ENCODE measurements at places on chromosomes 6 and 20.
A peak's percentile ranks its signal among the peaks of the same experiment; 100 is the strongest.

GRCh38 chr6:43963203-43963602 lies 164.0 kb downstream of the MRPL14 start:
- DNase-seq = peak; percentile 52

- DNase-seq = no peak
Observed at GRCh38 chr6:84605298-84605697, 159.1 kb downstream of the TBX18 start.

GRCh38 chr6:170139531-170139930 lies 151.3 kb downstream of the DLL1 start:
- DNase-seq = no peak

DNA sequence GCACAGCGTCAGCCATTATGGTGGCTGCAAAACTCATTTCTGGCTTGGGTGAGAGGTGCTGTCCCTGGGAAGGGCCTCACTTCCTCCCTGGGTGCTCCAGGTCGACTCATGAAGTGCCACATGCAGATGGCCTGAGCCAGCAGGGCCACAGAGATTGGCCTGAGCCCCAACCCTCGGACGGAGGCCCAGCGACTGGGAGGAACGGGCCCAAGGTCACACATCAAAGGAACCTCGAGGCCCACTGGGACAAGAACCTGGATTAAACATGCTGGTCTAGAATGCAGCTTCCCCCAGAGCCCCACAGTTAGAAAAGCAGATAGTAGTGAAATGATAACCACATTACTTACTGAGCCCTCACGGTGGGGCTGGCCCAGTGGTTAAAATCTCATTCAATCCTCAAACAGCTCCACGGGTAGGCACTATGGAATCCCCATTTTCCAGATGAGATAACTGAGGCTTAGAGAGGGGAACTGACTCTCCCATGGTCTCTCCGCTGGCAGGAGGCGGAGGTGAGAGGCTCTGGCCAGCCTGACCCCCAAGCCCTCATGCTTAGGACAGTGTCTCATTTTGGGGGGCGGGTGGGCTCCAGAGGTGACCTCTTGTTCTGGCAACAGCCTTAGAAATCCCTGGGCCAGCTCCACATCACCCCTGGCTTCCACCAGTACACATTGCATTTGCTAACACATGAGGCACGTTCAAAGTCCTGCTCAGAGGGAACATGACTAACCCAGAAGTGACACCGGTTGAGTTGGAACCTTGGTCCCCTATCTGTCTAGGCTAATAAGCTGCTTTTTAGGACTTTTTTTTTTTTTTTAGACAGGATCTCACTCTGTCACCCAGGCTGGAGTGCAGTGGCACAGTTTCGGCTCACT lies 53.0 kb downstream of the SRC start:
- no peak for DNase-seq

DNA sequence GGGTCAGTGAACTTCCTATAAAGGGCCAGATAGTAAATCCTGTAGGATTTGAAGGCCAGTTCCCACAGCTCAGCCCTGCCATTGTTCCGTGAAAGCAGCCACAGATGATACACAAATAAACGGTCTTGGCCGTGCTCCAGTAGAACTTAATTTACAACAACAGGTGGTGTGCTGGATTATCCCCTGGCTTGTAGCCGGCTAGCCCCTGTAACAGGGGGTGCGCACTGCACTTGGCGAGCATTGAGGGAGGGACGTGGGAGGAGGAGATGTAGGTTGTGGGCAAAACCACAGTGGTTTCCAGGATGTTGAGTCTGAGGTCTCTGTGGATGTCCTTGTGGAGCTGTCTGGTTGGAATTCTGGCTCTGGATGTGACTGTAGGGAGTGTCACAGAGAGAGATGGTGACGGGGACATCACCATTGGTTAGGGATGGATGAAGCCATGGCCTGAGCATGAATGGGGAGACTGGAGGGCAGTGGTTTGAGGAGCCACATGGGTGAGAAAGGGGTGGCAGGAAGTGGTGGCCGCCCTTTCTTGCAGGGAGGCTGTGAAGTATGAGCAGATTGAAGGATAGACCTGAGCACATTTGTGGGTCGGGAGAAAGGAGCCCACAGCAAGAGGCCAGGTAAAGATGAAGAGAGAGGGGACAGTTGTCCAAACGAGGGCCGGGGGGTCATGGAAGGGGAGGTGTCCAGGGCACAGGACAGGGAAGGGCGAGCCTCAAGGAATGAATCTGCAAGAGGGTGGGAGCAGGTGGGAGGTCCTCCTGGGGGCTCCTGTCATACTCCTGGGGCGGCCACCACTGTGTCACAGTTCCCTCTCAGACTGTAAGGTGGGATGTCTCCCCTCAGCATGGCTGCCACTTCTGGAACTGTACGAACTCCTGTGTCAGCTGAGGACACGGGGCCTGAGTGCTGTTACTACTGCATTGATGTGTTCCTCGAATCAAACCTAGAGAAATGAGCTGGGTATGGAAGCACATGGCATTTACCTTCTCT lies 53.6 kb downstream of the CDH26 start:
- no peak for DNase-seq

GRCh38 chr6:132952031-132952867 lies 137.9 kb downstream of the RPS12 start:
- no peak for DNase-seq

DNA sequence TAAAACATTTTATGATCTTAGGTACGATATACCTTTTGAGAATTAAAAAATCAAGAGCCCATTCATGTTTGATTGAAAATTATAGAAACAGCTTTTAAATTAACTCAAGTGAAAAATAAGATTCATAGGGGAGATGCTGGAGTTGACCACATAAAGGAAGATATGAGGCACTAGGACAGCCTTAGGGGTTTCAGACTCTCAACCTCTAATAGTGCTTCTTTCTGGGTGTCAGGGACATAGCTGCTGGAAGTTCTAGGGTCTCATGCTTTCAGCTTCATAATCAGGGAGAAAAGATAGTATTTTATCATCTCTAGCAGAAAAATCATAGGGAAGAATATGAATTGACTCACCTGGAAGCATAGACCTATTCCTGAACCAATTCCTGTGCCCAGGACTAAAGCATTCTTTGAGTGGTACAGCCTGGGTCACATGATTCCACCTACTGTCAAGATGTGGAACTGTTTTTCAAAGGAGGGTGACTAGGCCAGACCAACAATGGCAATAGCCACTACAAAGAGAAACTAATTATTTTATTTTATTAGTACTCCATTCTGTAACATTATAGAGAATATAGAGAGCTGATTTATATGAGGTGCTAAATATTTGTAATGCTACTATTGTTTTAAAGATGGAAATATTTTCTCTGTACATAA lies 27.8 kb upstream of the CENPW start:
- peak; percentile 47 for DNase-seq

- no peak for DNase-seq
Observed at GRCh38 chr20:363319-364078, 16.6 kb downstream of the NRSN2 start.

DNA sequence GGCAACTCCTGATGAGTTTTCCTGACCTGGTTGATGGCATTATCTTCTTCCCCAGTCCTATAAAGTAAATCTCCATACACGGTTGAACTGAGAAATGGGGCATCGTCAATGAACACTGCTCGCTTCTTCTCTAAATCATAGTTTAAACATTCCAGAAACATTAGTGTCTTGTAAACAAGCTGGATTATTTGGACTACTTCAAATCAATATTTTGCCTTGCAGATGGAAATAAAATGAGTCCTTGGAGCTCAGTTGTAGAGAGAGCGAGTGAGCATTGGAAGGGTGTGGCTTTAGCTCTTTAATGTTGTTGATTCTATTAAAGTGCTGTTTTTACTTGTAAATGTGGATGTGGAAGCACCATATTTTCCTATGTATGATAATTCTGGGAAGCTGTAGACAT lies 18.4 kb downstream of the C6orf89 start:
- DNase-seq = no peak

GRCh38 chr6:9521152-9521530 lies 893.7 kb downstream of the TFAP2A start:
- DNase-seq = no peak

GRCh38 chr6:108080010-108080780 lies 5.7 kb upstream of the OSTM1 start:
- no peak for DNase-seq

- no peak for DNase-seq
Observed at GRCh38 chr20:46835418-46835817, 59.2 kb upstream of the EYA2 start.

GRCh38 chr6:38805127-38805655 lies 90.1 kb downstream of the DNAH8 start:
- DNase-seq = no peak

- no peak for DNase-seq
Observed at GRCh38 chr6:13014504-13015378, 298.2 kb downstream of the PHACTR1 start.

- DNase-seq = no peak
Observed at GRCh38 chr6:120077489-120077888, 727.9 kb upstream of the MAN1A1 start.

- peak; percentile 94 for DNase-seq
Observed at GRCh38 chr20:49216991-49217578, 2.1 kb upstream of the DDX27 start.

GRCh38 chr6:8578006-8578405 lies 142.7 kb upstream of the SLC35B3 start:
- no peak for DNase-seq

- no peak for DNase-seq
Observed at GRCh38 chr6:39053854-39054576, 5.4 kb downstream of the GLP1R start.

DNA sequence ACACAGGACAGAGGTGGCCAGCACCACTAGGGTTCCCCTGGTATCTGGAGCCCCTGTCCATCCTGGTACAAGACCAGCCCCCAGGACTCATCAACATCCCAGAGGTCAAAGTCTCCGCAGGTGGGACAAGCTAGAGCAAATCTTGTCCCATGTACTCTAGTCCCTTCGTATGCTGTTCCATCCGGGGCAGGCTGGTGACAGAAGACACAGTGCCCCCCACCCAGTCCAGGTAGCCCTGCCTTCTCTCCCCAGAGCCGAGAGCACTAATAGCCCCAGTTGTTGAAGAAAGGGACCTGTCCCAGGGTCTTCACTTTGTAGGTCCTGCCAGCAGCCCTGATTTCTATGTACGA lies 21.1 kb downstream of the PCK1 start:
- no peak for DNase-seq

GRCh38 chr6:41573276-41573675 lies 27.1 kb downstream of the FOXP4 start:
- no peak for DNase-seq

DNA sequence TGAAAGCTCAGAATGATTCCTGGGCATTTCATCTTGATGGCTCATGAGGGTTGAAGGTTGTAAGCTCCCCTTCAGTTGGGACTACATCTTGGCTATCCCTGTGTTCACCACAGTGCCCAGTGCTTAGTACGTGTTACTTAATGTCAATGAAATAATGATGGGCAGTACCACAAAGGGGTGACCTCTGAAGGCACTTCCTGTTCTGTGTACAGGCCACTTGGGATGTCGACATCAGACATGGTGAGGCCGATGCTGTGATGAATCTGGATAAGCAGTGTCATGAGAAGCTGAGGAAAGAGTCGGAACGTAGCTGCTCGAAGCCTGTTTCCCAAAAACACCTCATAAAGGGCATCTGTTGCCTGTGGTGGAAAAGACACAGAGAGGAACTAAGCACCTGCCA lies 27.6 kb upstream of the RBL1 start:
- no peak for DNase-seq

GRCh38 chr6:42013134-42013516 lies 37.2 kb upstream of the TAF8 start:
- no peak for DNase-seq

- DNase-seq = peak; percentile 84
Observed at GRCh38 chr6:28474441-28475219, 31.3 kb upstream of the ZSCAN23 start.

GRCh38 chr6:14827354-14827753 lies 418.5 kb upstream of the JARID2 start:
- DNase-seq = no peak

DNA sequence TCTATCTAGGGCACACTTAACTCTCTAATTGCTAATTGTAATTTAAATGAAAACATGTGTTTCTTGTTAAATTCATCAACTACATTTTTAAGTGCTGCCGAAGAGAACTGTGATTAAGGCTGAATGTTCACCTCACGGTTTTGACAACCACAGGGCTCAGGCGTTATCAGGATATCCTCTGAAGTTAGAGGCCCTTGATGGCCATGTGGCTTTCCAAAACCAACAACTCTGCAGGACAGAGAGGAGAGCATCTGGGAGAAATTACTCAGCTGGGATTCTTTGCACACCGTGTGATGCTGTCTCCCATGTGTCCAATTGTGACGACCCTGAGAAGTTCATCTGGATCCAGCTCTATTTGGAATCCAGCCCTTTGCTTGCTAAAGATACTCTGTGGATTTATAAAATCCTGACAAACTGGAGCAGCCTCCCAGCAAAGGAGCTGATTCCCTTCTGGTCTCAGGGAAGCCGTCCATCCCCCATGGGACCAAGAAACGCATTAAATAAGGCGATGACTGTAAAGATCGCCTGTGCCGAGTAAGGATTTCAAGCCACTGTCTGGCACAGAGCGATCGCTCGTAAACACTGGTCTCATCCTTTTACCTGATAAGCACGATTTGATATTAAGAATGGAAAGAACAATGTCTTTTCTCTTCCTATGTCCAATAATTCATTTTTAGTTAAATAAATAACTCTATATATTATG lies 401.1 kb downstream of the CD83 start:
- DNase-seq = no peak

GRCh38 chr6:9831783-9832182 lies 583.1 kb downstream of the TFAP2A start:
- no peak for DNase-seq

- DNase-seq = peak; percentile 43
Observed at GRCh38 chr6:130293800-130294199, 71.0 kb upstream of the SAMD3 start.

DNA sequence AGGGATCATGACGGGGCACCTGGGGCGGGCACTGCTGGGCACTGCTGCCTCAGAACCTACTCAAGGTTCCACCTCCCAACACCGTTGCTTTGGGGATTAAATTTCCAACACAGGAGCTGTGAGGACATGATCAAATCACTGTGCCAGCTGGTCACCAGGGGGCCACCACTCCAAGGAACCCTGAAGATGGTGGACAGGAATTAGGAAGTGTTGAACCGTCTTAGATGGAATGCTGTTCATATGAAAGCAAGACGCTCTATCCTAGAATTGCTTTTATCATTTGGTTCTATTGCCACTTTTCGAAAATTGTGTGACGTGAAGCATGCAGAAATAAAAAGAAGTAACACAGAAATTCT lies 140.3 kb downstream of the DLL1 start:
- DNase-seq = no peak

DNA sequence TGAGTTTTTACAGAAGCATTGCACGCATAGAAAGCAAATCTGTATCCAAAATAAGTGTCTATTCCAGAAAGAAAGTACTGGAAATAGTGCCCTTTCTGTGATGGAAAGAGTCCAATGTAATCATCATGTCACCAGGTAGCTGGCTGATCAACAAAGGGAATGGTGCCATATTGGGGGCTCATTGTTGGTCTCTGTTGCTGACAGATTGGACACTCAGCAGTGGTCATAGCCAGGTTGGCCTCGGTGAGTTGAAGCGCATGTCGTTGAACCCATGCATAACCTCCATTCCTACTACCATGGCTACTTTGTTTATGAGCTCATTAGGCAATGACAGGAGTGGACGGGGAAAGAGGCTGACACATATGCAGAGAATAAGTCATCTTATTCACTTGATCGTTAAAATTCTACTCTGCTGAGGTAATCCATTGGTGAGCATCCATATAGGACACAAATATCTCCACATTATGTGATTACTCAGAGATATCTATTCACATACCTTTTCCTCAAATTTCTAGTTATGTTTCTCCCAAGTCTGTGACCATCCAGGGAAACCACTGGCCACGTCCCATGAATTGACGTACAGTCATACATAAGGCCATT lies 560.5 kb downstream of the HAO1 start:
- no peak for DNase-seq
